ENCODE measurements at places on chromosomes 7 and 10. TPM values are rescaled to one million over a fixed set of nuclear protein-coding genes. Genes with fewer than 3 reads are reported as not detected.

The PILRA gene
- 3.4 TPM for total RNA-seq

The FGL2 gene
- 9.4 TPM for total RNA-seq

The ABCA13 gene
- 0.05 TPM for total RNA-seq

The FRMD4A gene
- total RNA-seq: 1.2 TPM

The PDE1C gene
- not detected for total RNA-seq

The SPAM1 gene
- total RNA-seq: not detected

The UBE3C gene
- total RNA-seq: 54.8 TPM

Data from activated CD8-positive, alpha-beta memory T cell treated with anti-CD3 and anti-CD28 coated beads, Interleukin-2, amount 10 ng/mL, durations not matched to agents 7 days and 5 days (primary cell).